ENCODE measurements at places on chromosomes 1 and 21. TPM values are rescaled to one million over a fixed set of nuclear protein-coding genes. Genes with fewer than 3 reads are reported as not detected.

DNA sequence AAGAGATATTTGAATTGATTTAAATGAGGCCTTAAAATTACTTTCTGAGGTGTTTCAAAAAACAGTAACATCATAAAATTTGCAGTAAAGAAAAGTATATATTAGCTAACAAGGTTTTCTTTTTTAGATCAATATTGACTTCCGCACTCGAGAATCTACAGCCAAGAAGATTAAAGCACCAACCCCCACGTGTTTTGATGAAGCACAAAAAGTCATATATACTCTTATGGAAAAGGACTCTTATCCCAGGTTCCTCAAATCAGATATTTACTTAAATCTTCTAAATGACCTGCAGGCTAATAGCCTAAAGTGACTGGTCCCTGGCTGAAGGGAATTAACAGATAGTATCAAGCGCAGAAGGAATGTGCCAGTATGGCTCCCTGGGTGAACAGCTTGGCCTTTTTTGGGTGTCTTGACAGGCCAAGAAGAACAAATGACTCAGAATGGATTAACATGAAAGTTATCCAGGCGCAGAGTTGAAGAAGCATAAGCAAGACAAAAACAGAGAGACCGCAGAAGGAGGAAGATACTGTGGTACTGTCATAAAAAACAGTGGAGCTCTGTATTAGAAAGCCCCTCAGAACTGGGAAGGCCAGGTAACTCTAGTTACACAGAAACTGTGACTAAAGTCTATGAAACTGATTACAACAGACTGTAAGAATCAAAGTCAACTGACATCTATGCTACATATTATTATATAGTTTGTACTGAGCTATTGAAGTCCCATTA lies 3.6 kb downstream of the RGS1 start:
- DNase-seq: no peak

DNA sequence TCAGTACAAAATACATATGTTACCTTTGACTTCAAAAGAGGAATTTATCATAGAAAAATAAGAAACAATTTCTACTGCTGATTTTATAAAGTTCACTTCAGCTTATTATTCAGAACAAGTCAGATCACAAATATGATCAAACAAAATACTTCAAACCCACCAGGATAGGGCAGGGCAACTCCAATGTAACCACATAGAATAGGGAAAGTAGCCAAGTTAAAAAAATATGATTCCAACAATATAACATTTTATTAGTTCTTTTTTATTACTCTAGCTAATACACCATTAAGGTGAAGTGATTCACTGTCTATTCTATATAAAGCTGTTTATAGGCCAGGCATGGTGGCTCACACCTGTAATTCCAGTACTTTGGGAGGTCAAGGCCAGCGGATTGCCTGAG lies 54.6 kb upstream of the ZNHIT6 start:
- no peak for DNase-seq

DNA sequence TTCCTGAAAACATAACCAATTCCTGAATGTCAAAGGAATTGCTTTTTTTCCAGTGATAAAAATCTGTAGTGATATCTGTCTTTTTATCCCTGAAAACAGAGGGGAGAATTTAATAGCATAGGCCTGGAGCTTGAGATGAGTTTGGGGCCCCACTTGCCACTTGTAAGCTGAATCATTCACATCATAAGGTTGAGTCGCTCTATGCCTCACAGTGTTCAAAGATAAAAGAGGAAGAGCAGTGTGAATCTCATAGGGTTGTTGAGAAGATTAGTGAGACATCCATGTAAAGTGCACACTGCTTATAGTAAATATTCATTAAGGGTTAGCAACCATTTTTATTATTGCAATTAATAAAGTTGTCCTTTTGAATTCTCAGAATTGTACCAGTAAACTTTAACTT lies 271.3 kb downstream of the DNM3 start:
- DNase-seq: peak; percentile 40

GRCh38 chr1:234610666-234611224 lies 767 bp upstream of the IRF2BP2 start:
- DNase-seq: peak; percentile 90

DNA sequence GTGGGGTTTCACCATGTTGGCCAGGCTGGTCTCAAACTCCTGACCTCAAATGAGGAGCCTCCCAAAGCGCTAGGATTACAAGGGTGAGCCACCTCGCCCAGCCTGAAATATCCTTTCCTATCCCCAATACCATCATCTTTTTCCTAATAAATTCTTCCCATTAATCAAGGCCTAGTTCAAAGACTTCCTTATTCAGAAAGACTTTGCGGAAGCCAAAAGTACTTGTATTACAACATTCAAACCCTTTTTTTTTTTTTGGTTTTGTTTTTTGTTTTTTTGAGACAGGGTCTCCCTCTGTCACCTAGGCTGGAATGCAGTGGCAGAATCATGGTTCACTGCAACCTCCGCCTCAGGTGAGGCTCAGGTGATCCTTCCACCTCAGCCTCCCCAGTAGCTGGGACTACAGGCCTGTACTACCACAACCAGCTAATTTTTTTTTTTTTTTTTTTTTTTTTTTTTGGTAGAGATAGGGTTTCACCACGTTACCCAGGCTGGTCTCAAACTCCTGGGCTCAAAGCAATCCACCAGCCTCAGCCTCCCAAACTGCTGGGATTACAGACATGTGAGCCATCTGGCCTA lies 7.6 kb downstream of the SLC19A2 start:
- no peak for DNase-seq

- DNase-seq: no peak
Observed at GRCh38 chr1:145982010-145982723, 14.2 kb downstream of the TXNIP start.

DNA sequence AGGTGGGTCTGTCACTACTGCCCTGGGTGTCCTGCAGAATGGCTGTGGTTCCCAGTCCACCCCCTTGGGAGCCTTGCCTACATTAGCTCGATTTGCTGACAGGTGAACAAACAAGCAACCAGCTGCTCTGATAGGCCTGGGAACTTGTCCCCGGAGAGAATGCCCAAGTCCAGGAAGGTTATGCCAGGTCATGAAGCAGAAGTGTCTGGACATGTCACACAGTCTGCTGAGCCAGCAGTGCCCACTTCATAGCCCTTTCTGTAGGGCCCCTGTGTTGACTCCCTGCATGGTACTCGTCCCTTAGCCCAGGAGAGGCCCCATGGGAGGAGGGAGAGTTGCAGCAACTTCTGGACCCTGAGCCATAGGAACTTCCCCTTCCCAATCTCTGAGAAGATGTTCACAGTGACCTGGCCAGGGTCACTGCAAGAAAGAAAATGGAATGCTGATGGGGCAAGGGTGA lies 31.0 kb downstream of the UCK2 start:
- no peak for DNase-seq

- no peak for DNase-seq
Observed at GRCh38 chr21:40505681-40506080, 341.3 kb downstream of the DSCAM start.

GRCh38 chr1:2320760-2321667 lies 70.3 kb downstream of the MORN1 start:
- no peak for DNase-seq

GRCh38 chr1:2829846-2830615 lies 28.5 kb upstream of the TTC34 start:
- no peak for DNase-seq

GRCh38 chr21:35421221-35421620 lies 372.1 kb upstream of the RUNX1 start:
- DNase-seq: no peak

GRCh38 chr1:118143831-118144230 lies 41.2 kb downstream of the SPAG17 start:
- DNase-seq: no peak

DNA sequence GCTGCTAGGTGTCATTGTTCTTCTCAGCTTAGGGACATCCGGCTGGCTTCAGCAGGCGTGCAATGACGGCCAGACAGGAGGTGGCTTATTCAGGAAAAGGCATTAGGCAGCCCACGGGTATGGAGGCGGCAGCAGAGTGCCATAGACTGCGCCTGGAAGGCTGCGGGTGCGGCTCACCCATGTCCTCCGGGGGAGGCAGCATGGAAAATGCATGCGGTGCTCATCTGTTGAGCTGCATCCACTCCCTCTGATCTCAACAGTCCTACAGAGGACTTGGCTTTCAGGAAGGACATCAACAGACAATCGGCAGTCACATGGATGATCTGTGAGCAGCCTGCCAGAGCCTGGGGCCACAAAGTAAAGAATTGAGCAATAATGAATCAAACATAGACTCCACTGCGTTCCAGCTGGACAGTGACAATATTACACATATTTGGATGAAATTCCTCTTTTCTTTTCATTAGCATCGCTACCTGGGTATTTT lies 42.9 kb downstream of the UMODL1 start:
- DNase-seq: no peak

LYSMD1 gene
- total RNA-seq: 9.4 TPM

OR2G2 gene
- total RNA-seq: not detected

ITLN1 gene
- total RNA-seq: not detected

INTS7 gene
- 31.0 TPM for total RNA-seq

FAM110D gene
- 0.19 TPM for total RNA-seq

TMEM125 gene
- total RNA-seq: not detected

WNT2B gene
- 0.02 TPM for total RNA-seq
